ENCODE measurements at places on chromosomes 3 and 15.

DNA sequence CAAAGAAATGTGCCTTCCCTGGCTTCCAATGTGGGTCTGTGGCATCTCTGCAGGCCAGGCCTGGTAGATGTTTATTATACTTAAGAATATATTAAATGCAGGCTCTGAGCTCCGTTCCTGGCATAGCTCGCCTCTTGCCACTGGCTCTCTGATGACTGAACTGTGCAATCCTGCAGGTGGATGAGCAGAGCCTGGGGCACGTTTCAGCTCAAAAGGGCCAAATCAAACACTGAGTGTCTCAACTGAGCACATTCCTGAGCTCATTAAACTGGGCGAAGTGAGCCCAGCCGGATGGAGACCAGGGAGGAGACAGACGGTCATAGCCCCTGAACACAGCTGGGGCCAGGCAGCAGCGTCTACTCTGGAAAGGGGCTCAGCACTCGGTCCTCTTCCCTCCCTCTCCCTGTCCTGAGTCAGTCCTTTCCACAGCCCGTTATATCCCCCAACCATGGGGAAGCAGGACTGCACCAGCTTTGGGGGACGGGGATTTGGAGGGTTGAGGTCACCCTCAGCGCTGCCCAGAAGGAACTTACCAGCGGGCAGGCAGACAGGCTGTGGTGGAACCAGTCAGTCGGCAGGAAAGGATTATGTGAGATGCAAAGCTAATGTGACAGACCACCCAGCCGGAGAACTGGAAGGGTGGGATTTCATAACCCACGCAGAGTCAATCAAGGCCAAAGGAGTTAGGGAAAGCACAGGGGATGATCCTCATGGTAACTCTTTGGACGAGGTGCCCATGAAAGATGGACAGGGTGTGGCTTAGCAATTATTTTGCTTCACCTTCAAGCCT lies 77.4 kb upstream of the ANKRD34C start:
- ATAC-seq = no peak

- ATAC-seq = no peak
These were observed 4.8 kb downstream of the CHD2 start for GRCh38 chr15:92904722-92905571.

- ATAC-seq = no peak
These were observed 614.8 kb downstream of the ZIC1 start for GRCh38 chr3:148023994-148024393.

- ATAC-seq = no peak
These were observed 57.0 kb upstream of the THRB start for GRCh38 chr3:24551626-24552025.

- ATAC-seq = no peak
These were observed 5.5 kb upstream of the GP5 start for GRCh38 chr3:194404365-194405140.

DNA sequence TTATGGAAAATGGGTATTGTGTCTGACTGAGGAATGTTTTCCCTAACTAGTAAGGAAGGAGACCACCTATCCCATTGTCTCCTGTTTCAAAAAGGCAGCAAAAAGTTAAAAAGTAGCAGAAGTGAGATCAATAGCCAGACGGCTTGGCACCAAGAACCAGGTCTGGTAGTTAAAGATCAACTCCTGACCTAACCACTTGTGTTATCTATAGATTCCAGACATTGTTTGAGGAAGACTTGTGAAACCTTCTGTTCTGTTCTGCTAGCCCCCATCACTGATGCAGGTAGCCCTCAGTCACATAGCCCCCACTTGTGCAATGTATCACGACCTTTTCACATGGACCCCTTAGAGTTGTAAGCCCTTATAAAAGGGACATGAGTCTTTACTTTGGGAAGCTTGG lies 46.3 kb upstream of the C2CD4B start:
- no peak for ATAC-seq

GRCh38 chr3:178083906-178084866 lies 452.1 kb upstream of the KCNMB2 start:
- no peak for ATAC-seq

DNA sequence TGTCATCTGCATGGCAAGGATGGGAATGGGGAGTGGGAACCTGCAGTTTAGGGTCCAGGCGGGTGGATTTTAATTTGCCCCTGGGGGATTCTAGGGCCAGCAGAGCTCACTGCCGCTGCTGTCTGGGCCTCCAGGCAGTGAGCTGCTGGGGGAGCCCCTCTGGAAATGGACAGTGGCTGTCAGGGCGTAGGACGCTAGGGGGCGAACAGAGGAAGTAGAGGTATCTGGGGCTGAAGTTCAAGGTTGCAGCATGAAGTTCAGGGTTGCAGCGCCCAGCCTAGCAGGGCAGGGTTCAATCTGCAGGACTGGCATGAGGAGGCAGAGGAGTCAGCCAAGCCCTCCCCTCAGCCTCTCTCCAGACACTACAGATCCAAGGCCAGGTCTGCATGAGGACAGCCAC lies 49.5 kb downstream of the APBA2 start:
- no peak for ATAC-seq

DNA sequence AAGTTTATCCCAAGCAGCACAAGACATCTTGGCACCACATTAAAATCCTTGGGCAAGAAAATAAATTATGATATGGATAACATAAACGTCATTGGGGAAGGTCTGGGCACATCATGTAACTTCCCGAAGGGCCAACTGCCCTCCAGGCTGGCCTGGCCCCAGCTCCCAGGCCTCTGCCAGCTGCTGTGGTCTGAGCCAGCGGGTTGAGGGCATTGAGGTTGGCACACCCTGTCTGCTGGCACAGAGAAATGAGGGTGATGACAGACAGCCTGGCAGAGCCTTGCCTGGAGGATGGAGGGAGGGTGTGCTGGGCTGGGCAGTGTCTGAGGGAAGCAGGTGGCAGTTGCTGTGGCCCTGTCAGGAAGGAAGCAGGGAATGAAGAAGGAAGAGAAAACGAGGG lies 3.3 kb upstream of the RBSN start:
- ATAC-seq = peak; percentile 43

GRCh38 chr3:3170998-3171397 lies 8.5 kb downstream of the CRBN start:
- no peak for ATAC-seq

- no peak for ATAC-seq
These were observed 109.1 kb upstream of the TOPAZ1 start for GRCh38 chr3:44132593-44132992.

DNA sequence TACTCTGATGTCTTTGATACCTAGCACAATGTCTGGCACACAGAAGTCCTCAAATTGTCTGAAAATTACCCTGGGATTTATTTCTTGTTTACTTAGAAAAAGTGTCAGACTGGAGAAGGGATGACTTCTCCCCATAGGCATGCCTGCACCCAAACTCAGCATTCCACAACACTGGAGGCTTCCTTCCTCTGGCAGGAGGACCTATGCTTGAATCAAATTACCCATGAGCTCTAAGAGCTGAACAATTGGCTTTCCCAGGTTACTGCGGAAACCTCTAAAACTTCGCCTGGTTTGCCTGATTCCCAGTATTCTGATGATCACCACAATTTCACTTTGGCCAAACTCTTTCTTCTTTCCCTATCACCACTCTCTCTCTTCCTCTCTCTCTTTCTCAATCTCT lies 217.4 kb downstream of the DIPK2A start:
- no peak for ATAC-seq

GRCh38 chr15:80191897-80192595 lies 39.2 kb downstream of the FAH start:
- ATAC-seq = peak; percentile 53

- ATAC-seq = peak; percentile 12
These were observed 27.4 kb upstream of the HDAC11 start for GRCh38 chr3:13452490-13453335.

DNA sequence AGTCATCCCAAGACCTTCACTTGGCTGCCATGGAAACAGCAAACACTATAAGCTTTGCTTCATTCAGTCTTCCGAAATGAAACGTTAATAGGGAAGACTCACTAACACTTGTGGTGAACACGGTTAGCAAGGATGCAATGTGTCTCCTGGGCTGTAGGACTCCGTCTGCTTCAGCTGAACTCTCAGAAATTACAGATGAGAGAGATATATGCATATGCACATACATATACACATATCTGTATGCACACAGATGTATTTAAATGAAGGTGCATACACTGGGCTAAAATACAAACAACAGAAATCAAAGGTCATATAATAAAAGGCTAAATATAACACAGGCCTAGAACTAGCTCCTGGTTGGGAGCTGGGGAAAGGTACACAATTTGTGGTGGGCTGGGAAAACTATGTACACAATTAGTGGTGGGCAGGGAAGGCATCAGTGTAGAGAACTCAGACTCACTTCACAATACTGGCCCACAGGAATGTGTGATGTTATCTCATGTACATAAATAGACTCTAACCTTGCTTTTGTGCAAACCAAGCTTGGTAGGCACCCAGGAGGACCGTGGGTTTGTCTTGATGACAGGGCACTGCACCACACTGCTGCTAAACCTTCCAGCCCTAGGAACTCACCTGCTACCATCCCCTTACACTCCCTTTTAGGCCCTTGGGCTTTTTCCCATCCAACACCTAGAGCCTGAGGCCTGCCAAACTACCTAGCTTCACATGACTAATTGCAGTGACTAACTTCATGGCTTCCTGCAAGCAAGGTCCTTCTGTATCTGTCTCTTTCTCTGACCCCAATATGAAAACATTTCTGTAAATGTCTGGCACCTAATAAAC lies 873.1 kb downstream of the NSUN3 start:
- ATAC-seq = no peak

DNA sequence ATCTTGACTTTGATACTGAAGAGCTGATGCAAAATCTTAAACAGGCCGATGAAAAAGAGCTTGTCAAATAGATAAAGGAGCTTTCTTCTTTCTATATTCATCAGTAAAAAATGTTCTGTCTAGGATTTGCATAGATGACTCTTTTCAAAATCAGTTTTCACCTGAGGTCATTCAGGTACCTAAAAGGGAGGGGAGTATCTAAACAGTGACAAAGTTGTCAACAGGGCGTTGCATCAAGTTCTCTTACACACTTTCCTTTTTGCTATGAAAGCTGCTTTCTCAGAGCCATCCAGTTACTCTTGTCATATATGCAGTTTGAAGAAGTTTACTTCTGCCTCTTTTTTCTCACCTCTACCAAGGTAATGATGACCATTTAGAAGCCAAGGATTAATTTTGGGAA lies 60.0 kb downstream of the AKAP13 start:
- ATAC-seq = peak; percentile 81

DNA sequence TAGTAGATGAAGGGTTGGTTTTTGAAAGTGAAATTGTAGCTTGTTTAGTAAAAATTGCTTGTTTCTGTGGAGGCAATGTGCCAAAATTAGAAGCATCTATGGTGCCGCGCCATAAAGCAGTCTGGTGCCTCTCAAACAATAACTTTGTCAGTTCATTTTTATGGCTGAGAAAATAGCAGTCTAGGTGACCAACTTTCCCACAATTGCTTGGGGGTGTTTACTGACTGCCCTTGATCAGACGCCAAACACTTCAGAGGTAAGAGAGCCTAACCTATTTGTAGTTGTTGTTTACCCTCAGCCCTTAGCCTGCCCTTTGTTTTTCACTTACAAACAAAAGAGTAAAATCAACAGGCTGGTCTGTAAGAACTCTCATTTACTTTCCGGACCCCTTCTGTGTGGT lies 174.5 kb downstream of the FNDC3B start:
- no peak for ATAC-seq

- ATAC-seq = no peak
These were observed 89.7 kb downstream of the TRIM42 start for GRCh38 chr3:140767566-140767965.
